HT-29 (cell line): ENCODE measurements at places on chromosomes 4 and X. TPM values are rescaled to one million over a fixed set of nuclear protein-coding genes. Genes with fewer than 3 reads are reported as not detected.

SPIN2A gene
- 0.08 and 0.56 TPM in 2 replicates for total RNA-seq

- no peak for DNase-seq
Measured at GRCh38 chrX:35617836-35618235, 180.3 kb upstream of the MAGEB16 start.

DNA sequence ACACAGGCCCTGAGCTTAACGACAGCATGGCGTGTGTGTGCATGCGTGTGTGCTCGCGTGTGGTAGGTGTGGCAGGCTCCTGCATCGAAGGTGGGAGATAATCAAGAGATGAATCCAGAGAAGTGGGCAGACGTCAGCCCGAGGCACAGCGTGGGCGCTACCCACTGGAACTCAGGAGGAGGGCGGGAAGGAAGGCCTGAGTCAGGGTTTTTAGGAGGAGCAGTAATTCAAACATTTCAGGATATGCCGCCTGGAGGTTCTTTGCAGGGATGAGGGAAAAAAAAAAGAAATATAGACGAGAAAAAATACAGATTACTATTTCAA lies 66.3 kb upstream of the STX18 start:
- DNase-seq, result no peak

KDM5C gene
- total RNA-seq, result 126 and 128 TPM in 2 replicates

DNA sequence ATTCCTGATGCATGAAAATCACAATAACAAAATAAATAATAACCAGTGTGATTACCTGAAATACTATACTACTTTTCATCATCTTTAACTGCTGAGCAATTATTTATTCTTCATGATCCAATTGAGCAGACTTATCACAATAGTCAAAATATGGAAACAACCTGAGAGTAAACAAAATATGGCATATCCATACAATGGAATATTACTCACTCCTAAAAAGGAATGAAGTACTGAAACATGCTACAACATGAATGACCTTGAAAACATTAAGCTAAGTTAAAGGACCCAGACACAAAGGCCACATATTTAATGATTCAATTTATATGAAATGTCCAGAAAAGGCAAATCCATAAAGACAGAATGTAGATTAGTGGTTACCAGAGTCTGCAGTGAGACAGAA lies 146.8 kb downstream of the MID1IP1 start:
- DNase-seq, result no peak

F9 gene
- not detected in 2 replicates for total RNA-seq

DNA sequence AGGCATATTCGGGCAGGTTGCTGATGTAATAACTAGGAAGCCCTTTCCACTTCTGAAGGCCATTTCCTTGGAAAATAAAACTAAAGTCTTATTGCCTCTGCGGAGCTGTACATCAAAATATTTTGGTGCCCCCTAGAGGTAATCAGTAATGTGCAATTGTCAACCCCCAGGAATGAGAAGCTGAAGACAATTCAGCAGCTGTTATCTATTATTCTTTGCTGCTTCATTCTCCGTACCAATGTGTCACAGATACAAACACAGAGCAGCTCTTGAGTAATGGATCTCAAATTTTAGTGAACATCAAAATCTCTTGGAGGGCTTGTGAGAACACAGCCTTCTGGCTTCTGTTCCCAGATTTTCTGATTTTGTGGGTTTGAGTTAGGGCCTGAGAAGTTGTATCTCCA lies 3.5 kb upstream of the SLIT2 start:
- DNase-seq, result peak; percentile 40
